Osteocyte (in vitro differentiated cells): ENCODE measurements at places on chromosomes 7 and 10. TPM values are rescaled to one million over a fixed set of nuclear protein-coding genes. Genes with fewer than 3 reads are reported as not detected.

IKZF1 gene
- not detected in 2 replicates for total RNA-seq

THNSL1 gene
- 4.4 and 5.0 TPM in 2 replicates for total RNA-seq

OR2A12 gene
- total RNA-seq = not detected in 2 replicates

BNIP3 gene
- 29.2 and 31.6 TPM in 2 replicates for total RNA-seq

TCAF2 gene
- total RNA-seq = 2.2 and 2.5 TPM in 2 replicates

LRRTM3 gene
- total RNA-seq = 0.21 and 0.63 TPM in 2 replicates

CLDN4 gene
- total RNA-seq = 0.50 and 0.62 TPM in 2 replicates

SORCS1 gene
- total RNA-seq = 0.13 TPM in 1 of 2 replicates, not detected in the other

SPDYE2B gene
- total RNA-seq = not detected in 2 replicates

NPVF gene
- total RNA-seq = not detected in 2 replicates

SMKR1 gene
- total RNA-seq = not detected in 2 replicates

LRMDA gene
- total RNA-seq = 0.19 and 1.3 TPM in 2 replicates

ABCB1 gene
- not detected in 2 replicates for total RNA-seq

ADAM22 gene
- 3.0 and 3.5 TPM in 2 replicates for total RNA-seq

EXOC4 gene
- total RNA-seq = 99.9 and 105 TPM in 2 replicates

PALD1 gene
- 2.8 and 3.1 TPM in 2 replicates for total RNA-seq

KCNMA1 gene
- total RNA-seq = 95.5 and 98.1 TPM in 2 replicates

SEMA3E gene
- 1.6 and 2.5 TPM in 2 replicates for total RNA-seq

KCNIP2 gene
- total RNA-seq = 3.2 and 3.5 TPM in 2 replicates

MAGI2 gene
- 10.7 TPM in 2 replicates for total RNA-seq

SEC31B gene
- total RNA-seq = 18.3 and 19.6 TPM in 2 replicates

SFRP4 gene
- total RNA-seq = 0.16 TPM in 1 of 2 replicates, not detected in the other

SFXN2 gene
- total RNA-seq = 6.9 and 8.1 TPM in 2 replicates

SYT15 gene
- total RNA-seq = 10.3 and 12.5 TPM in 2 replicates

MMD2 gene
- not detected in 2 replicates for total RNA-seq

ATXN7L1 gene
- total RNA-seq = 12.6 and 14.2 TPM in 2 replicates

ATRNL1 gene
- total RNA-seq = 20.2 and 23.6 TPM in 2 replicates

PLEKHS1 gene
- total RNA-seq = 0.11 TPM in 1 of 2 replicates, not detected in the other

OR2A2 gene
- total RNA-seq = not detected in 2 replicates

SLC18A3 gene
- total RNA-seq = 0.32 and 0.34 TPM in 2 replicates

ZNF365 gene
- total RNA-seq = 0.44 and 1.0 TPM in 2 replicates

ARHGEF35 gene
- total RNA-seq = 1.1 and 1.8 TPM in 2 replicates

PNLIP gene
- total RNA-seq = not detected in 2 replicates

SFTPA2 gene
- not detected in 2 replicates for total RNA-seq

OLAH gene
- 0.59 TPM in 1 of 2 replicates, not detected in the other for total RNA-seq
